Ureter (tissue), 1 donor: ENCODE measurements at places on chromosomes 1 and 21. TPM values are rescaled to one million over a fixed set of nuclear protein-coding genes. Genes with fewer than 3 reads are reported as not detected.

DNA sequence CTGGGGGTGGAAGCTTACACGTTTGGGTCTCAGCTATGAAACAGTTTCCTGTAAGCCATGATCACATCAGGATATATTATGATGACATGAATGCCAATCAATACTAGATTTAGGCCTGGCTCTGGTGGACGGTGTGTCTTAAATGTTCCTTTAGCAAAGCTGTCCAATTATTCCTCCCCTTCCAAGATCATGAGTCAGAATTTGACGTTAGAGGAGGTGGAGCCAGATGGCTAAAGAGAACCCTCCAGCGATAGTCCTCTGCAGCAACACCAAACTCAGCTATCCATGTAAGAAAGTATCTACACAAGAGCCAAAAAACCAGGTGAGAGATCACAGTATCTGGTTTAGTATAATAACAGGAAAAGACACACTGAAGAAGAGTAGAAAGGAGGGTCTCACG lies 47.8 kb downstream of the PACC1 start:
- DNase-seq: no peak

GRCh38 chr1:196442366-196442765 lies 165.9 kb downstream of the KCNT2 start:
- DNase-seq: no peak

DNA sequence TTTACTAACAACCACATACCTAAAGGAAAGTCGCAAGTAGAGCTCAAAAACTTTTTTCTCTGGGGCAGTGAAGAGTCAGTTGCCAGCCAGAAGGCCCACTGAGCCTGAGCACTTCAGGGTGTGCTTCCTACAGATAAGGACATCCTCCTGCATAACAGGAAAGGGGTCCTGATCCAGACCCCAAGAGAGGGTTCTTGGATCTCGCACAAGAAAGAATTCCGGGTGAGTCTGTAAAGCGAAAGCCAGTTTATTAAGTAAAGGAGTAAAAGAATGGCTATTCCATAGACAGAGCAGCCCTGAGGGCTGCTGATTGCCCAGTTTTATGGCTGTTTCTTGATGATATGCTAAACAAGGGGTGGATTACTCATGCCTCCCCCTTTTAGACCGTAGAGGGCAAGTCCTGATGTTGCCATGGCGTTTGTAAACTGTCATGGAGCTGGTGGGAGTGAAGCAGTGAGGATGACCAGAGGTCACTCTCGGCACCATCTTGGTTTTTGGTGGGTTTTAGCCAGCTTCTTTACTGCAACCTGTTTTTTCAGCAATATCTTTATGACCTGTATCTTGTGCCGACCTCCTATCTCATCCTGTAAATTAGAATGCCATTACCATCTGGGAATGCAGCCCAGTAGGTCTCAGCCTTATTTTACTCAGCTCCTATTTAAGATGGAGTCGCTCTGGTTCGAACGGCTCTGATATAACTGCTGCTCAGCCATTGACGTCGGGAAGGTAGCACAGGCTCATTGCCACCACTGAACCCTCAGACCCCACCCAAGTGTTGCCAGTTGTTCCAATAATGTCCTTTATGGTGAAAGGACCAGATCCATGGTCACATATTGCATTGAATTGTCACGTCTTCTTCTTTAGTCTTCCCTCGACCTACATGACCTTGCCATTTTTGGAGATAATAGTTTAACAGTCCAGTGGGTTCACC lies 96.6 kb upstream of the ERRFI1 start:
- no peak for DNase-seq

- DNase-seq: no peak
Measured at GRCh38 chr1:29162476-29163138, 19.1 kb downstream of the SRSF4 start.

GRCh38 chr1:45385302-45385701 lies 45.1 kb upstream of the MUTYH start:
- no peak for DNase-seq

DNA sequence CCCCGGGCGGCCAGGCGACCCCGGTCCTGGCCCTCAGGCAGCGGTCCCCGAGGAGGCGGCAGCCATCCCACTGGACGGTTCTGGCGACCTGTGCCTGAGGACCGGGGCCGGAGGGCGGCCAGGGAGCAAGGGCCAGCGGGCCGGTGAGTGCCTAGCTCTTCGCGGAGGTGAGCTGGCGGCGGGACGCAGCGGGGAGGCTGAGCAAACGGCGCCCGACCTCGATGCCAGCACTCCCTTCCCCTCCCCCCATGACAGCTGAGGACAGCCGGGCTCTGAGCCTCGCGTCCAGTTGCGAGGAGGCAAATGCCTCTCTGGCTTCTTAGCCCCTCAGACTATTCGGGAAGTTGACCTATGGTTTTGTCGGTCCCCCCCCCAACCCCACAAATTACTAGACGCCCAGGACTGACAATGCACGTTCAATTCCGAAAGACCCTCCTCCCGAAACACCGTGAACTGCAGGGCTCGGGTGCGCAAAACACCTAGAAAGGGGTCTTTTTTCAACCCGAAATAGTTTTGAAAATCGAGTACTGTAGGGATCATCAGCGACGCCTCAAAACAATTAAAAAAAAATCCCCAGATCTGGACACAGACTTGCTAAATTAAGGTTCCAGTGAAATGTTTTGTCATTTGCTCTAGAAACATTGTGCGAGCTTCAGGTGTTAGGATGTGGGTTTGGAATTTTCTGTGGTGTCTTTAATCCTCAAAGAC lies 8.3 kb downstream of the CDKN2C start:
- DNase-seq: peak; percentile 61

GRCh38 chr1:78622548-78622947 lies 2.3 kb downstream of the IFI44L start:
- no peak for DNase-seq

DNA sequence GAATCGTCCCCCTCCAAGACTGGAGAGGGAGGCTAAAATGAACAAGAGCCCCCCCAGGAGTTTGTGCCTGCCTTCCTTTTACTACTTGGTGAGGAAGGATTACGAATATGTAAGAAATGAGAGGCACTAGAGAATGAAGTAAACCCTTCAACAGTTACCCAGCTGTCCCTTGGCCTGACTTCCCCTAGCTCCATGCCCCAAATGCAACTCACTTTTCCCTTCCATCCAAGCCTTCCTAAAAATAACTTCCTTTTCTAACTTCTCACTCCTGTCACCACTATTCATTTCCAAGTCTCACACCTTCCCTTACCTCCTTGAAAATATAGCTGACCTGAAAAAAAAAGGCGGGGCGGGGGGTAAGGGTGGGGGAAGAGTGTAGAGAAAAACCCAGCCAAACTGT lies 96.6 kb upstream of the HNRNPU start:
- no peak for DNase-seq

DNA sequence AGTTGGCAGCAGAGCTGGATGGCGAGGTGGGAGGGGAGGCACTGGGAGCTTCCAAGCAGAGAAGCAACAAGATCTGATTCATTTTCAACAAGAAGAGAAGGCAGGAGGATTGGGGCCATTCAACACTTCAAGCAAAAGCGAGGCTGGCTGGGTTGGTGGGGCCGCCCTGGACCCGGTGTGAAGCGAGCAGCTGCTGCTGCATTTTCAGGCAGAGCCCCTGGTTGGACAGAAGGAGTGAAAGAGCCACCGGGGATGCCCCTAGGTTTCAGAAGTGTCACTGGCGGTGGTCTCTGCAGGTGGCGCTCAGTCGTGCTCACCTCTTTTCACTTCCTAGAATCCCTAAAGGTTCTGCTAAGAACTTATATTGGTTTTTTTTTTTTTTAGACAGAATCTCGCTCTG lies 18.0 kb downstream of the SLC2A7 start:
- no peak for DNase-seq

- peak; percentile 80 for DNase-seq
Measured at GRCh38 chr21:34887725-34888568, 161.2 kb downstream of the RUNX1 start.

DNA sequence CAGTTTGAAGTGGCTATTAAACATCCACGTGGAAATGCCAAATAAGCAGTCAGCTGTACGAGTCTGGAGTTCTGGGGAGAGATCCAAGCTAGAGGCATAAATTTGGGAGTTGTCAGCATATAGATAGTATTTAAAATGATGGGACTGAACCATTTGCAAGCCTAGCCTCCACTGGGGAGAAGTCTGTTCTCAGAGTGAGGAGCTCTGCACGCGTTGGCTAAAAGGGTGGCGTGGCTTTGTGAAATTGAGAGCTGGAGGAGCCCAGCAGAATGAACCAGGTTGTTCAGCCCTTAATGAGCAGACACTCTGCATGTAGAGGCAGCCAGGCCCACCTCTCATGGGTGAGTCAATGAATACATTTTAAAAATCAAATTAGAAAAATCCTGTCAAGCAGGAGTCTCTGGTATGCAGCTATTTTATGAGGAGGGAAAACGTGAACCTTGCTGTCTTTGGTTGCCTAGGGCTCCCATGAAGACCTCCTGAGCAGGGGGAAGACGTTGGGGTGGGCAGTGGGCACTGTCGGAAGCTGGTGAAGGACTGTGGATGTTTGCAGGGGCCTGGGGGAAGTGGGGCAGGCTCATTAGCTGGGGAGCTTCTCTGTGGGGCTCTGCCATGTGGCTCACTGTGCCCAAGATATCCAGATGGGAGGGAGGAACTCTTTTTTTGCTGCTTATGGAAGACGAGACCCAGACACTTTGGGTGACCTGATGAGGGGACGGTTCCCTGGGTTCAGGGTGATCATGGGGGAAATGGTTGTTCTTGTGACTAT lies 18.8 kb downstream of the TMCC2 start:
- DNase-seq: no peak

GRCh38 chr1:234970731-234971476 lies 157.7 kb downstream of the TOMM20 start:
- peak; percentile 78 for DNase-seq

- DNase-seq: no peak
Measured at GRCh38 chr1:13911697-13912619, 212.0 kb downstream of the PRDM2 start.

- DNase-seq: no peak
Measured at GRCh38 chr1:15428815-15429435, 9.3 kb upstream of the CTRC start.

- DNase-seq: no peak
Measured at GRCh38 chr1:209720326-209720725, 15.7 kb downstream of the HSD11B1 start.

- no peak for DNase-seq
Measured at GRCh38 chr1:149903836-149904491, 4.6 kb downstream of the BOLA1 start.

- DNase-seq: no peak
Measured at GRCh38 chr1:151846062-151846568, 6.5 kb upstream of the C2CD4D start.

Gene KIF21B
- total RNA-seq: 10.7 TPM

Gene CD160
- not detected for total RNA-seq

Gene B3GALT2
- 2.3 TPM for total RNA-seq

Gene SMCP
- not detected for total RNA-seq

Gene CA14
- total RNA-seq: 1.4 TPM

Gene CHAF1B
- 2.4 TPM for total RNA-seq

Gene DMBX1
- total RNA-seq: not detected

Gene ACTL8
- not detected for total RNA-seq

Gene GRHL3
- 140 TPM for total RNA-seq

Gene MAN1C1
- total RNA-seq: 8.7 TPM

Gene RNU5D-1
- total RNA-seq: not detected

Gene NPPA
- not detected for total RNA-seq

Gene SLC45A1
- 3.3 TPM for total RNA-seq
